ENCODE measurements at places on chromosomes 2 and 18.
A peak's percentile ranks its signal among the peaks of the same experiment; 100 is the strongest.

DNA sequence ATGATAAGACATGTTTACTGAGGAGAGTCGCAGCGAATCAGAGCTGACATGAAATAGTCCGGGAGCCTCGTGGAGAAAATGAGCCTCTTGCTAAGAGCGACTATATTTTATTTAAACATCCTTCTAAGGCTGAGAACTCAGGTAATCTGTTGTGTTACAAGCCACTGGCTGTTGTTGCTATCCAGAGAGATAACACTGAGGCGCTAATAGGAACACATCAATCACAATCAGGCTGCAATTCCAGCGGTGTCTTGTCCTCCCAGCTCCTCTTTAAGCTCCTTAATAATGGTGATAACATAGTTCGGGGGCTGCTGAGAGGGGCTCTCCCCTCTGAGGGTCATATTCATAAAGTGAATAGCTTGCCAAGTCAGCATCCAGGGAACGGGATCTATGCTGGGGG lies 95.1 kb downstream of the INSIG2 start:
- DNase-seq = no peak

DNA sequence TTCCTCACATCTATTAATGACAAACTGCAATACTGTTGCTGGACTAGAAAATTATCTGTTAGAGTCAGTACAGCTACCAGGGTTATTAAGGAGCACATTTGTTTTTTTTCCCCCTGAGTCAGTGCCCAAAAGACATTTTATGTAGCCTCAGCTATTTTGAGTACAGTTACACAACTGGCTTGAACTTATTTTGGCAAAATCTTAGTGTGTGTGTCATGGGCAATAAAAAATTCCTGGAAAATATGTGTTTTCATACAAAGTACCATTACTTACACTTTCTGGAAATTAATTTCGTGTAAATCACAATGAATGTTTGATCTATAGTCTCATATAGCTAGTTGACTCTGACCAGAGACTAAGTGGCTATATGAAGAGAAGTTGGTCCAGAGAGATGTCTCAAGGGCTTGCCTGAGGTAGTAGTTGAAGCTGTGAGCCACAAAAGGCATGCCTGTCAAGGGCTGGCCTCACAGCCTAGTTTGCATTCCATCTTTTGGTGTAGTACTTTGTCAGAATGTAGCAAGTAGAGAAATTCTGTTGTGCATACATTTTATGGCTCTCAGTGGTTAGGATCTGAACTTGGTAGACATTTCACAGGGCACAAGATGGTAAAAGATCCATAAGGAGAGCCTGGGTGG lies 283.4 kb downstream of the MTX2 start:
- DNase-seq = no peak

DNA sequence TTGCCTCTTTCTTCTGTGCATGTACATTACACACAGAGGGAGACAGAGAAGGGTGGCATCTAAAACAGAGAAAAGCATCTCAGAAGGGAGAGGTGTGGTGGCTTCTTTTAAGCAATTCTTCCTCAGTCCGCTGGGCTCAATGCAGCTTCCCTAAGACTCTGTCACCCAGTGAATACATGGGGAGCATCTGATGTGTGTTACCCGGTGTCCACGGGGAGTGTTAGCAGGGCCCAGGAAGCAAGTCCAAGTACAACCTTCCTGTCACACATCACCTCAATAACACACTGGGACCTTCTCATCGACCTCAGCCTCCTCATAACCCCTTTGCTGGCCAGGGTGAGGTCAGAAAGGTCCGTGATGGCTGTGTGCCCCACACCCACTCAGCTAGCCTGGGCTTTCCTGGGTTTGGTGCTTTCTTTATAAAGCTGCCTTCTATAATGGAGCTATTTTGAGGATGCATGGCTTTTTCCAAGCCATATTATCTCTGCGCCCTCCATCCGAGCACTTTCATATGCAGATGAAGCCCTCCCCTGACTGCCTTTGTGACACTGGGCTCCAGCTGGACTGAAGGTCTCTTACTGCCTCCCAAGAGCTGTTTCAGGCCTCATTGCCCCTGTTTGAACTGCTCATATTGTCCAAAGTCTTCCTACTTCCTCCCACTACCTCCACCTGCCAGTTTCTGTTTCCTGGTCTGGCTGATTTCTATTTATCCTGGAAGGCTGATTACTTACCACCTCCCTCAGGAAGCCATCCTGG lies 21.4 kb downstream of the TNFRSF11A start:
- DNase-seq = no peak

- no peak for DNase-seq
These were observed 42.2 kb downstream of the METTL4 start for GRCh38 chr18:2529154-2529553.

GRCh38 chr2:123692121-123692520 lies 333.0 kb upstream of the CNTNAP5 start:
- DNase-seq = no peak

DNA sequence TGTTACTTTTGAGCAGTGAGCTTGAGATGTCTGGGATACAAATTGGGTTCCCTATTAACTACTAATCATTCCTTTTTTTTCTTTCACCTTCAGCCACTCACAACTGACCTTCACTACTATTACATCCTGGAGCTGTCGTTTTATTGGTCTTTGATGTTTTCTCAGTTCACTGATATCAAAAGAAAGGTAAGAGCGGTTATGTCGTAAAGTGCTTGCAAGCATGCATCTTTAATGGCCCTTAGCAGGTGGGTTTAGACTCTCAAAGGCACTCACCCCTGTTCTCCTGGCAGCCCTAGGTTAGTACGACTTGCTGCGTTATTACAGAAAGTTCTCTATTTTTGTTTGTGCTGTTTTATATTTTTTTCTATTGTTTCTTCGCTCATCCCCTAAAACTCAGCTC lies 107.6 kb upstream of the NOSTRIN start:
- DNase-seq = no peak

DNA sequence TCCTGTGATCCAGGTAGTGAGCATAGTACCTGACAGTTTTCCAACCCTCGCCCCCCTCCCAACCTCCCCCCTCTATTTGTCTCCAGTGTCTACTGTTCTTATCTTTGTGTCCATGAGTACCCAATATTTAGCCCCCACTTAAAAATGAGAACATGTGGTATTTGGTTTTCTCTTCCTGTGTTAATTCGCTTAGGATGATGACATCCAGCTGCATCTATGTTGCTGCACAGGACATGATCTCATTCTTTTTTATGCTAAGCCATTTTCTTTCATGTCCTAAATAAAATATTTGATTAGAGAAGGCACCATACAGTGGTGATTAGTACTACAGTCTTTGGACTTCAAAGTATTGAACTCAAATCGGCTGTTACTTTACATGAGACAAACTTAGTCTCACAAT lies 1087.9 kb downstream of the CBLN2 start:
- DNase-seq = no peak

GRCh38 chr2:101382442-101382841 lies 4.9 kb downstream of the CREG2 start:
- DNase-seq = peak; percentile 54

GRCh38 chr2:15127876-15128275 lies 433.3 kb downstream of the NBAS start:
- DNase-seq = no peak

DNA sequence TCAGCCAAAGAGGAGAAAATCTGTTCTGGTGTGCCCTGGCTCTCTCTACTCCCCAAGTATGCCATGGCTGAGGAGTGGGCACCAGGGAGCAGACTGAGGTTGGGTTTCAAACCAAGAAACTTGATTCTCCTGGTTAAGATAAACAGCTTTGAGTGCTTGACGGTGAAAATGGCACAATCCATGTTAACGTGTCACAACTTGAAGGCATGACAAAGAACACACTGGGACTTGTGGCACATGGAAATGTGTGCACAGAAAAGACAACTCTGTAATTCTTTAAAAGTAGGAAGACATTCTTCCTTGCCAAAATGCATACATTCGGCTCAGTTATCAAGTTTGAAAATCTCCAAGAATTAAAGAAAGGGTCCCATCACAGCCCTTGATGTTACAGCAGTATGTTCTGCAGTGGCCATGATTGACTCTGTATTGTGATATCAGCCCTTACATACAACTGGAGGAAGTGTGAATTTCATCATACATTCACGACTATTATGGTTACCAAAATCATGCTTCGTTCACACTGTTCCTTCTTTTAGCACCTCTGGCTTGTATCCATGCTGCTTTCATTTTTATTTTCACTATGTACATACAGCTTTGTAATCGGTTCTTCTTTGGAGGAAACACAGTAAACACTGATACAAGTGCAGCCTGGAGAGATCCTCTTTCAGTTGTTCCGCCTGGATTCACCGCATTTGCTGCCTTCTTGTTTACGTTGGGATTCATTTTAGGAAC lies 15.6 kb upstream of the ACTG2 start:
- DNase-seq = no peak

DNA sequence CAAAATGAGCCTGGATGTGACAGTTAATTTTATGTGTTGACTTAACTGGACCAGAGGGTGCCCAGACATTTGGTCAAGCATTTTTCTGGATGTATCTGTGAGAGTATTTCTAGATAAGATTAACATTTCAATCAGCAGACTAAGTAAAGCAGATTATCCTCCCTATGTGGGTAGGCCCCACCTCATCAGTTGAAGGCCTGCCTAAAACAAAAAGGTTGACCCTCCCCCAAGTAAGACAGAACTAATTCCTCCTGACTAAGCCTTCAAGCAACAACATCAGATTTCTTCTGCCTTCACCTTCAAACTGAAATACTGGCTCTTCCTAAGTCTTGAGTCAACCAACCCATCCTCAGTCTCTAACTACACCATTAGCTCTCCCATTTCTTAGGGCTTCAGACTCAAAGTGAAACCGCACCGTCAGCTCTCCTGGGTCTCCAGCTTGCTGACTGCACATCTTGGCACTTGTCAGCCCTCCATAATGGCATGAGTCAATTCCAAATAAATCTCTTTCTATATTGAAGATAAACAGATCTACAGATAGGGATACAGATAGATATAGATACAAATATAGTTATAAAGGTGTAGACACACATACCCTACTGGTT lies 47.9 kb downstream of the MEMO1 start:
- DNase-seq = no peak

- no peak for DNase-seq
These were observed 31.9 kb downstream of the CNRIP1 start for GRCh38 chr2:68287580-68288441.

GRCh38 chr2:11281186-11281585 lies 63.2 kb downstream of the ROCK2 start:
- peak; percentile 39 for DNase-seq

- DNase-seq = no peak
These were observed 86.9 kb upstream of the RBBP8 start for GRCh38 chr18:22846088-22846683.

- no peak for DNase-seq
These were observed 869 bp upstream of the THUMPD2 start for GRCh38 chr2:39779927-39780326.

DNA sequence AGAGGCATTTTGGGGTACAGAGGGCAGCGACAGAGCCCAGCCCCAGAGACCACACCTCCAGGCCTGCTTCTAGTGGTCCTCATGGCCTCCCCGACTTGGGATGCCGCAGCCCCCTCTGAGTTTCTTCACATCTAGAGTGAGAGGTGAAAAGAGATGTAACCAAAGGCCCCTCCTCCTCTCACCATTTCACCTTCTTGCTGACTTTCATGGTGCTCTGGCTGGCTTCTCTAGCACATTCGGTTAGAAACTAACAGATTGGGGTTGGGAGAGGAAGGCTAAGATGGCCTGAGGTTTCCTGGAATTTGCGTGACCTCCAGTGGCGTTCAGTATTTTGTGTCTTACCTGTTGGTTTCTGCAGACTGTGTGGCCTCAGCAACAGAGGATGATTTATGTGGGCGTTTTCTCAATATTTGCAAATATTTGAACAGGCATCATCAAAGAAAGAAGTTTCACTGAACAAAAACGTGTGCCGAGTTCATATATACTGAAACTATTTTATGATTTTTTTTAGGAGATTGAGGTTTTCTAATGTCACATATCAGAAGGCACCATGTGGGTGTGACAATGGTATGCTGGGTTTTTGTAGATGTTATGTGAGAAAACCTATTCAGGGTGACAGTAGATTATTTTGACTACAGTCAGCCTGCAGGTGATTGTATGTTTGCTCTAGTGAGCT lies 69.9 kb upstream of the BCL2L11 start:
- no peak for DNase-seq

DNA sequence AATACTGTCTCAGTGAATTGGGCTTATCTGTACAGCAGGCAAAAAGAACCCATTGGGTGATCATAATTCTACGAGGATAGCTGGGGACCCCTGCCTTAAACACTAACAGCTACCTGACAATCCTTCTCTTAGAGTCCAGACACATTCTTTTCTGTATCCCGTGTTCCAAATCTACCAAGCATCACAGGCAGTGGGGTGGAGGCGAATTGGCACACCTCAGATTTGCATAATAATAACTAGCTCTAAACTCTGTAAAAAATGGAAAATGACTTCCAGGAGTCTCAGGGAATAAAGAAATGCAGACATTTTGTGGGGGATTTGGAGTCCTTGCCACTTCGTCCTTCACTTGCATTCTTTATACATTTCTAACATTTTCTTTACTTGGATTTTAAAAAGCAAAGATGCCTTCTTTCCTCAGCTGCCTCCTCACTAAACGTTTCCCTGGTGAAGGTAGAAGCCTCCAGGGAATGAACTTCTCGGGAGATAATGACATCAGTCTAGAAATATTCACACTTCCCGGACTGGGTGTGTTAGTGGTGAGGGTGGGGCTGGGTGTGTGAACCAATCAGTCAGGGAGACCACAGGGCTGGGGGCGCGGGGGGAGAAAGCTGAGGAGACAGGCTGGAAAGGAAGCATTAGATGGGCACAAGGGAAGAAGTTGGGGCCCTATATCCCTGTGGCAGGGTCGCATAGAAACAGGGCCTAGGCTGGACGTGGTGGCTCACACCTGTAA lies 59.1 kb upstream of the BOD1L2 start:
- DNase-seq = no peak
